ENCODE measurements at places on chromosomes 1 and 21.

- no peak for DNase-seq
Measured at GRCh38 chr1:226627924-226628611, 79.5 kb downstream of the STUM start.

GRCh38 chr1:19949016-19949415, 25.6 kb upstream of the PLA2G2E start:
- no peak for DNase-seq

- DNase-seq: no peak
Measured at GRCh38 chr1:184773762-184774320, 19.2 kb upstream of the EDEM3 start.

GRCh38 chr1:119962296-119962968, 66.1 kb upstream of the ADAM30 start:
- no peak for DNase-seq
